ENCODE measurements at places on chromosomes 12 and 14.
A peak's percentile ranks its signal among the peaks of the same experiment; 100 is the strongest.

- DNase-seq, result peak; percentile 55
These were observed 231.4 kb downstream of the PCNX1 start for GRCh38 chr14:71138448-71139293.

DNA sequence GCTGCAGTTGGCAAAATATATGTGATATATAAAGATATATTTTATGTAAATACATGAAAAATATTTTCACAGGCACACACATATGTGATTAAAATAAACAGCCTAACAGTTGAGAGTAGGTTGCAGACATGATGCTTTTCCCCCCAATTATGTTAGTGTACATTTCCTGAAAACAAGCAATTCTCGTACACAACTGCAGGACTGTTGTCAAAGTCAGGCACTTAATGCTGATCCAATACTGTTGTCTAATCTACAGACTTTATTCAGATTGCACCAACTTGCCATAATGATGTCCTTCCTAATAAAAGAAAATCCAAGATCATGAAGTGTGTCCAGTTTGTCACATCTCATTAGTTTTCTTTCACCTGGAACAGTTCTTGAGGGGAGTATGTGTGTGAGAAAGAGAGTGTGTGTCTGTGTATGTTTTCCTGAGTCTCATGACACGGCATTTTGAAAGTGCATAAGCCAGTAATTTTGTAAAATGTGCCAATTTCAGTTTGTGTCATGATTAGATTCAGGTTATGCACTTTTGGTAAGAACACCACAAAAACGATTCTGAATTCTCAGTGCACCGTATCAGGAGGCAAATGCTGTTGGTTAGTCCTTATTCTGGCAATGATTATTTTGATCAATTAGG is 16.5 kb upstream of the SEL1L start:
- DNase-seq, result no peak

GRCh38 chr12:93982771-93983315 is 165.5 kb upstream of the PLXNC1 start:
- DNase-seq, result peak; percentile 62

GRCh38 chr12:124030008-124030407 is 57.0 kb downstream of the ZNF664 start:
- no peak for DNase-seq

GRCh38 chr12:252636-253035 is 10.0 kb downstream of the SLC6A13 start:
- no peak for DNase-seq

DNA sequence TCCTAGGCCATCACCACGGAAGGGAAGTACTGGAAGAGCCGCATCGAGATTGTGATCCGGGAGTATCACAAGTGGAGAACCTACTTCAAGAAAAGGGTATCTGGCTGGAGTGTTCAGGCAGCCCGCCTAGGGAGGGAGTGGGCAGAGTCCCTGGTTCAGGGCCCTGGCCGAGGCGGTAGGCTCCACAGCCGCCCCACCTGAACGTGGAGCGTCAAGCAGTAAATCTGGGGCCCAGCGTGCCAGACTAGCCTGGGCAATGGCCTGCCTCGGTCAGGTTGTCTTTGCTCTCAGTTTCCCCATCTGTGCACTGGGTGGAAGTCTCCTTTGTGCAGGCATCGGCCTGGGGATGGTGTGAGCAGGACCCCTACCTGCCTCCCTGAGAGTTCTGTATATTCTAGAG is 44.9 kb downstream of the IL31 start:
- DNase-seq, result no peak

DNA sequence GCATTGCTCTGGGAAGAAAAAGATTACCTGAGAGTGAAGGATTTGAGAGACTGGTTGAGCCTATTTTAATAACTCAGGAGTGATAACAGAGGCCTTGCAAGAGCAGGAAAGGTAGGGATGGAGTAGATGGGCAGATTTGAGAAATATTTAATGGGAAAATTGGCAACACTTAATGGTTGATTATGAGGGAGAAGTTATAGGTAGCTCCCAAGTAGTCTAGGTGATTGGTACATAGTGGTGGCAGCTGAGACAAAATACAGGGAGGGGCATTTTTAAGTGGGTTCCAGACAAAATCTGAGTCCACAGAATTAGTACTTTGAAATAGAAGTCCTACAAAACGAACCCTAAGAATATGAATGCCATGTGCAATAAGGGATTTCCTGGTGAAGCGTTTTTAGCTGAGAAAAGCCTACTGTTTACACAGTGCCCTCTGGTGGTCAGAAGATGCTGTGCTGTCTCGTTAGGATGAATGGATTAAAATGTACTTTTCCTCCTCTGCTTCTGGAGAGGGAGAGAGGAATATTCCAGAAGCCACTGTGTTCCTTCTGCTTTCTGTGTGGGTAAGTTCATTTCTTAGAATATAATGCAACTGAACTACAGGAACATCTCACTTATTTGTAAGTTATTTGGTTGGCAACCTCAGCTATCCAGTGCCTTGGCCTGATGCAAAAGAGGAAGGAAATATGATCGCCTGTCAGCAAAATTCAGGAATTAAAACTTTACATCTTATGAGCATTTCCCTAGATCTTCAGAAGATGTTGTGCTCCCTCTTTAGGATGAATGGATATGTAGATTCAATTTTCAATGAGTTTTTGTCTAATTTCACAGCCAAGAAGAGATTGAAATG is 6.5 kb downstream of the ZBTB1 start:
- DNase-seq, result peak; percentile 74

DNA sequence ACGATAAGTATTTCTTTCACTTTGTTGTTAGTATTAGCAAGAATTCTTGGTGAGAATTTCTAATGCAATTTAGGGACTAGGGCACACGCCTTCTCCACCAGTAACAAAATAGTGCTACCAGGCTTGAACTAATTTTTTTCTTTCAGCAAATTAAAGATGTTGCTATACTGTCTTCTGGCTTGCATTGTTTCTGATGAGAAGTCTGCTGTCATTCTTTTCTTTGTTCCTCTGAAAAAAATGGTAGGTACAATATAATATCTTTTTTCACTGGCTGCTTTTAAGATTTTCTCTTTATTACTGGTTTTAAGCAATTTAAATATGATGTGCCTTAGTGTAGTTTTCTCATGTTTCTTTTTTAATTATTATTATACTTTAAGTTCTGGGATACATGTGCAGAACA is 171.2 kb downstream of the PCNX1 start:
- DNase-seq, result no peak
